HFFc6 (cell line): ENCODE measurements at places on chromosomes 1 and 21.
A peak's percentile ranks its signal among the peaks of the same experiment; 100 is the strongest.

- DNase-seq, result no peak
These were observed 27.2 kb downstream of the SYT6 start for GRCh38 chr1:114126261-114127095.

- DNase-seq, result no peak
These were observed 222.1 kb downstream of the COL24A1 start for GRCh38 chr1:85934516-85934915.

DNA sequence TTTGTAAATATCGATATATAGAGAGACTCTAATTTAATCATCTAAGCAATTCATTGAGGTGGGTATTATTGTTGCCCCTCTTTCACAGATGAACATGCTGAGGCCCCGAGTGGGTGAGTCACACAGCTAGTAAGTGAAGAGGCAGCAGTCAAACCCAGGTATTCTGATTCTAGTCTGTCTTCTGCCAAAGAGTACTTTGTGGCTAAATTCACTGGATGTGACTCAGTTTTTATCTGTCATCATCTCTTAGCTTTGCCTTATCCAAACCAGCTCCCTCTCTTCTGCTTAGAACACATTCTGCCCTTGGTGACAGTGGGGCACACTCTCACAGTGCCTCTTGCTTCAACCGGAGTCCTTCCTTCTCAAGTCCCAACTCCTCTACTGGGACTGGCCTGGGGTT is 11.5 kb downstream of the FCRL5 start:
- DNase-seq, result peak; percentile 38

DNA sequence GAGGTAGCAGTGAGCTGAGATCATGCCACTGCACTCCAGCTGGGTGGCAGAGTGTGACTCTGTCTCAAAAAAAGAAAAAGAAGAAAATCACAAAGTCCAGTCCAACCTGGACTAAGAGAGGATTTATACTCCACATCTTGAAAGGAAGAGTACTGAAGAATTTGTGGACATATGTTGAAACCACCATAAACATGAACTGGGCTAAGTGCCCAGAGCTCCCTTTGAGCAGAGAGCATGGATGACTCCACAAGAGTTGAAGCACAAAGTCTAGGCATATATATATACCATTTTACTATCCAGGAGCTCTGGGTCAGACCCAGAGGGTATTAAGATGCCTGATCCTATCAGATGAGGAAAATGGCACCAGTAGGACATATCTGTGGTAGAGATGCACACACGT is 86.6 kb downstream of the OMA1 start:
- DNase-seq, result no peak

DNA sequence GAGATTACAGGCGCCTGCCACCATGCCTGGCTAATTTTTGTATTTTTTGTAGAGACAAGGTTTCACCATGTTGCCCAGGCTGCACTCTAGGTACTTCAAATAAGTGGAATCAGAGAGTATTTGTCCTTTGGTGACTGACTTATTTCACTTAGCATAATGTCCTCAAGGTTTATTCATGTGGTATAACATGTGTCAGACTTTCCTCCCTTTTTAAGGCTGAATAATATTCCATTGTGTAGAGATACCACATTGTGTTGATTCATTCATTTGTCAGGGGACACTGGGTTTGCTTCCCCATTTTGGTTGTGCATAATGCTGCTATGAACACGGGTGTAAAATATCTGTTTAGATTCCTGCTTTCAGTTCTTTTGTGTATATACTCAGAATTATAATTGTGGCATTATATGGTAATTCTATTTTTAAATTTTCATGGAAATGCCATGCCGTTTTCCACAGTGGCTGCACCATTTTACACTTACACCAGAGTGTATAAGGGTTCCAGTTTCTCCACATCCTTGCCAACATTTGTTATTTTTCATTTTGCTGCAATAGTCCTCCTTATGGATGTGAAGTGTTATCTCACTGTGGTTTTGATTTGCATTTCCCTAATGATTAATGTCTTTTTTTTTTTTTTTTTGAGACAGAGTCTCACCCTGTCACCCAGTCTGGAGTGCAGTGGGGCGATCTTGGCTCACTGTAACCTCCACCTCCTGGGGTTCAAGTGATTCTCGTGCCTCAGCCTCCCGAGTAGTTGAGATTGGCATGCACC is 35.1 kb downstream of the IL6R start:
- DNase-seq, result no peak

- no peak for DNase-seq
These were observed 16.0 kb downstream of the PFKFB2 start for GRCh38 chr1:207069061-207069460.

- DNase-seq, result no peak
These were observed 41.5 kb upstream of the DUSP10 start for GRCh38 chr1:221783437-221783836.

DNA sequence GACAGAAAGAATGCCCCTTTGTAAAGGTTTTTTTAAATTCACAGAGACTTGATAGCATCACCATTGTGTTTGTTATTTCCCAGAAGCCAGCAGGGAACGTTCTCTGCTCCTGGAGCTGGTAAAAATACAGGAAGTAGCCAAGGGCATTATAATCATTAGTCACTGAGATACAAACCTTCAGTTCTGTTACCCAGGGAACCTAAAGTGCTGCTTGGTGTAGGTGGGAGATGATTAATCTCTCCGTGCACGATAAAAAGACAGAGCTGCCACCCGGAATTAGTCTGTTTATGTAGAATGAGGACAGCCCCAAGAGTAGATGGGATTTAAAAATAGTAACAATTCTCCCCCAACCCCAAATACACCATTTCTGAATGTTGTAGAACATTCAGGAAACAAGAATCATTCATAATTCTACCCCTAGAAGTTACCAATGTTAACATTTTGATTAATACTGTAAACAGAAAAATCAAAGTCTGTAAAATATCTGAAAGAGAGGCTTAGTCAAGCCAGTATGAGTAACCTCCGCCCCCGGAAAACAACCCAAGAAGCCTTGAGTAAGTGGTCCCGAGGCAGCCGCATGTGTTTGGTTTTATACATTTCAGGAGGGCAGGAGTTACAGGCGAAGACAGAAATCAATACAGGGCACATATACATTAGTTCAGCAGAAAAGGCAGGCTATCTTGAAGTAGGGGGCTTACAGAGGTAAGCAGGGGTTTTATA is 45.3 kb upstream of the CTBS start:
- peak; percentile 95 for DNase-seq

GRCh38 chr21:17793246-17794123 is 25.7 kb downstream of the C21orf91 start:
- peak; percentile 48 for DNase-seq

GRCh38 chr1:43947061-43947873 is 517 bp downstream of the IPO13 start:
- DNase-seq, result no peak

DNA sequence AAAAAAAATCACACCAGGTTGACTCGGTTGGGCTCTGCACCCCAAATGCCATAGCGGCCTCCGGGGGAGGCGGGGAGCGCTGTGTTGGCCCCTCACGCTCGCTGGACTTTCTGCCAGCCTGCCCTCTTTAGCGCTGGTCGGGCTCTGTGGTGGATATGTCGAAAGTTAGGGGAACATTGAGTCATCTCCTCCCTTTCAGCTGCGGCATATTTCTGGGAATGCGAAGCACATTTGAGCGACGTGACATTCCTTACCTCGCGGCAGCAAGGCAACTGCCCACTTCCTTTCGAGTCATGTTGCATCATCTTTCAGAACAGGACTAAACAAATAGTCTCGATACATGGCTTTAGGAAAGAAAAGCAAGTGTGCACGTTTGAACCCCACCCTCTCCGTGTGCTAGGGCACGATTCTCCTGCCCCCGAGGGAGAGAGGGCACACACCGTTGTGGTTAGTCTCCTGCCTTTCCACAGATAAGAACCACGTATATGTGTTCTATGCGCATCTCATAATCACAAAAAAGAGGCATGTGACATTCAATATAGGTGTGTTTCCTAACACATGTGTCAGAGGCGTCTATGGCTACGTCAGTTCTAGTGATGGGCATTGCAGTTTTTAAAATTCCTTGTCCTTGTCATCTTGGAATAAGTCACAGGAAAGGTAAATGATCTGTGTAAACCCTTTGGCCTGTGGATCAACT is 105.9 kb upstream of the SLC45A1 start:
- DNase-seq, result peak; percentile 96
